ENCODE measurements at places on chromosomes 3 and 15. TPM values are rescaled to one million over a fixed set of nuclear protein-coding genes. Genes with fewer than 3 reads are reported as not detected.

- no peak for DNase-seq
These were observed 36.4 kb downstream of the CFAP100 start for GRCh38 chr3:126431103-126431534.

The LMAN1L gene
- not detected for total RNA-seq

GRCh38 chr3:172077197-172077757, 37.9 kb downstream of the FNDC3B start:
- no peak for DNase-seq

DNA sequence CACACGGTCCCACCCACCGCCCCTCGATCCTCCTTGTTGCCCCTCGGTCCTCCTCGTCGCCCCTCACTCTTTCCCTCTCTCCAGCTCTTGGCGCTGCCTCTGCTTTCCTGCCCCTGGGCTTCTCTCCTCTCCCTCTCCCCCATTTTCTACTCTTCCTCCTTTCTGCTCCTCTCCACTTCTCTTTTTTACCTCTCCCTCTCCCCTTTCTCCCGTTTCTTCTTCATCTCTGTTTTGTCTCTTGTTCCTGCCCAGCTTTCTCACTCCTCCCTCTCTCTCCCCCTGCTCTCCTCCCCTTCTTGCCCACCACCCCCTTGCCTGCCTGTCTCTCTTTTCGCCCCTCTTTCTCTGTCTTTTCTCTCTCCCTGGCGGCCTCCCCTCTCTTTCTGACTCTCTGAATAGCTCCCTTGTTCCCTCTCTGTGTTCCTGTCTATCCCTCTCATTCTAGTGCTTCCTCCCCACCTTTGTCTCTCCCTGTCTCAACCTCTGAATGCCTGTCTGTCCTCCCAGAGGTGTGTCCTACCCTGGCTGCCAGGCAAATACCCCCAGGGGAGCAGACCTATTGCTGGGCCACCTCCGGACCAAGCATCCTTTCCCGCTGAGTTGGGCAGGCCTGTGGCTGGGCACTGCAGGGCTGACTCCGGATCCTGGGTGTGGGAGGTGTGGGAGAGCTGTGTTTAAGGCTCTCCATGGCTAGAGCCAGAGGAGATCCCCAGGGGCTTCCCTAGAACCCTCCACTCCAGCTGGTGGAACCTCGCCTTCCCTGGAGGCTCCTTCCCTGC, 41.0 kb downstream of the EPHB3 start:
- DNase-seq, result no peak

The GHSR gene
- not detected for total RNA-seq

DNA sequence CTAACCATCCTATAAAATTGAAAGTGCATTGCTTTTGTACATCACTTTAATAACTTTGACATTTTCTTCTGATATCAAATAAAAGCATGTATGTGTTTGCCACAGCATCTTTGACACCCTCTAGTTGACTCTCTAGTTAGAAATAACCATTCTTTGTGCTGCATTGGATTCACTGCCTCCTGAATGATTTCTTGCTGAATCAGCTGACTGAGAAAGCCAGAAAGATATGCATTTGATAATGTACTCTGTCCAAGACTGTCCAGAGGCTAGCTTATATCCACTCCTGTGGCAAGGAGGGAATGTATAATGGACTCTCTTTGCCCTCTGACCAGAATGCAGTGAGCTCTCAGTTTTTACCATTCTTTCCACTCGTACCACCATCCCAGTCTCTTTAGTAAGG, 6.2 kb downstream of the RAB11A start:
- no peak for DNase-seq

GRCh38 chr3:104040896-104041295, 1325.8 kb upstream of the ALCAM start:
- DNase-seq, result no peak

The EEFSEC gene
- 23.0 TPM for total RNA-seq

GRCh38 chr3:10074666-10075065, 33.4 kb downstream of the FANCD2OS start:
- DNase-seq, result no peak

The GABRR3 gene
- not detected for total RNA-seq

DNA sequence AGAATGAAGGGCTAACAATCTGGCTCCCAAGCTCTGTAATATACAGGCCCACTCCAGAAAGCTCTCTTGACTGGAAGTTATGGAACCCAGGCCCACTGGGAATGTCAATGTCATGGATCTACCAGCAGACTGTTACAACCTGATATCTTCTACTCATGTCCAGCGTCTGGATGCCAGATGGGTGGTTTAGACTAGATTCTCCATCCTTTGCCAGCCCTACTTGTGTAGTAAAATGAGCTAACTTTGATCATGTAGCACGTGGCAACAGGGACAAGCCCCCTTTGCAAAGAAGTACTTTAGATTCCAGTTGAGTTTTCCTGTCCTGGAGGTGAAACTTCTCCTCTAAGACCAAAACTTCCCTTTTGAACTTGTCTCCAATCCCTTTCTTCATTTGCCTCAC, 55.1 kb downstream of the HEG1 start:
- DNase-seq, result no peak

GRCh38 chr15:73985101-73985873, 6.8 kb downstream of the STOML1 start:
- no peak for DNase-seq

GRCh38 chr15:41692049-41692448, 31.8 kb downstream of the MGA start:
- DNase-seq, result no peak
